ENCODE measurements at places on chromosomes 5 and 9.

DNA sequence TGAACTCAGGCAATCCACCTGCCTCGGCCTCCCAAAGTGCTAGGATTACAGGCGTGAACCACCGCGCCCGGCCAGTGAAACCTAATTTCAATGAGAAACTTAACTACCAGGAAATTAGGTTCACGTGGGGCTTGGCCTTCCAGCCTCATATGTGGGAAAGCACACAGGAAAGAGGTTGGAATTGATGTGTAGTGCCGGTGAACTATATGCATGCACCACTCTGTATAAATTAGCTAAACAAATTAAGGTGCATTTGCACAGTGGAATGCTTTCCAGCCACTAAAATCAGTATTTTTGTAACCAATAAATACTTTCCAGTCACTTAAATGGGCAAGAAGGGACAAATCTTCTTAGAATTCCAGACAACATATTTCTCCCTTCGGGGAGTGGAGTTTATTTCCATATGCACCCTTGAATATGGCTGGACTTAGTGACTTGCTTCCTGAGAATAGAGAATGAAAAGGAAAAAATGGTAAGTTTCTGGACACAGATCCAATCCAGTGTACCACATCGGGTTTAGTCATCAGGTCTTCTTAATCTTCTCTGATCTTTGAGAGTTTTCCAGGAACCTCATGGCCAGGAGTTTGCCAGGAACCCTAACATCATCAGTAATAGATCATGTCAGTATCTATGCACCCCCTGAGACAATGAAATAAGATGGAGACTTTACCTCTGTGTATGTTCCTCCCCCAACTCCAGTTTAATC is 24.9 kb downstream of the ATOX1 start:
- DNase-seq: no peak

GRCh38 chr5:107665036-107665570 is 5.6 kb downstream of the EFNA5 start:
- no peak for DNase-seq

- no peak for DNase-seq
Measured at GRCh38 chr9:135907006-135907430, 328 bp downstream of the CAMSAP1 start.

GRCh38 chr5:121027636-121028035 is 563.5 kb downstream of the PRR16 start:
- DNase-seq: no peak

GRCh38 chr9:137745541-137745991 is 126.8 kb downstream of the EHMT1 start:
- no peak for DNase-seq

GRCh38 chr5:116542619-116543018 is 32.0 kb downstream of the SEMA6A start:
- DNase-seq: no peak

DNA sequence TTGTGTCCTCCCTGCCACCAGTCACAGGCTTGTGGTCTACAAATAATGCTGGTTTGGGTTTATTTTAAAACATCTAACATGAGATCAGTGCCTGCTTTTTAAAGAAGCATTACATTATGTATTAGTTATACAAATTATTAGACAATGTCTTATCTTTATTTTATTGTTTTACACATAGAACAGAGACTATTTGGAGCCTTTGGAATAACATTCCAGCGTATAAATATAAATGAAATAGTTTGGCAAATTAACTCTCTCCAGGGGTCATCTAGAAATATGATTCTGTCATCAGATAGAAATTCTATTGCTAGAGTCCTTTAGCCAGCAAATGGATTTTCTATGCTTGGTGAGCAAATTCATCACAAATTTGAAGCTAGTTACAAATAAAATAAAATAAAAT is 22.4 kb downstream of the MAP1B start:
- no peak for DNase-seq

DNA sequence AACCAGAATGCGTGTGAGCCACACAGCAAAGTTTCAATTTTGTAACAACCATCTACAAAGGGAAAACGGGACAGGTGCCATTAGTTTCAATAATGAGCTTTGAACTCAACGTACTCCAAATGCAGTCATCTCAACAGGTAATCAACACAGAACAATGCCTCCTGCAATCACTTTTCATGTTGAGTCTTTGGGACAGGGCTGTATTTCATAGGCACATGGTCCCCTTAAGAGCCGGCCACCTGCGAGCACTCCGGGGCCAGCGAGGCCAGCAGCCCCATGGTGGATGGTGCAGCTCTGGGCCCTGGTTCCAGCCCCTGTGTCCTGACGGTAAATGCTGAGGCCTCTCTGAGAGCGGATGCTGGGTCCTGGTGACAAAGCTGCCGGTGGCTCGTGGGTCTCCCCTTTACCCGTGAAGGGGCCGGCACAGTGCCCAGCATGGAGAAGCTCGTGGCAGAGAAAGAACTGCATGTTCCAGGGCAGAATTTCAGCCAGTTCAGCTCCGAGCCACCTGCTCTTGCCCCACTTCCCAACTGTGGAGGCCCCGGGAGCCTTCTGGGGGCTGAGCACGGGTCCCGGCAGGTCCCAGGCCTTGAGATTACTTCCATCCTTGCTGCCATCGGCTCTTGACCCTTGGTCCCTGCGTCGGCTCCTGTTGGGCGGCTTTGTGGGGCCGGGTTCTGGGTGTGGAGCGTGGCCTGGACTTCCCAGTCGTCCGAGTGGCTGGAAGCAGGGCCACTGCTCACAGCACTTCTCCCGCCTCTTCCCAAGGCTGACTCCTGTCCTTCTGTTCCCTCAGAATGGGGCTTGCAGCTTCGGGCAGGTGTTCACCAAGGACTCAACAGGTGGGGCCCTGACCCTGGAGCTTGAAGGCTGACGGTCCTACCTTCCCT is 26.1 kb upstream of the RNU6ATAC start:
- DNase-seq: no peak

DNA sequence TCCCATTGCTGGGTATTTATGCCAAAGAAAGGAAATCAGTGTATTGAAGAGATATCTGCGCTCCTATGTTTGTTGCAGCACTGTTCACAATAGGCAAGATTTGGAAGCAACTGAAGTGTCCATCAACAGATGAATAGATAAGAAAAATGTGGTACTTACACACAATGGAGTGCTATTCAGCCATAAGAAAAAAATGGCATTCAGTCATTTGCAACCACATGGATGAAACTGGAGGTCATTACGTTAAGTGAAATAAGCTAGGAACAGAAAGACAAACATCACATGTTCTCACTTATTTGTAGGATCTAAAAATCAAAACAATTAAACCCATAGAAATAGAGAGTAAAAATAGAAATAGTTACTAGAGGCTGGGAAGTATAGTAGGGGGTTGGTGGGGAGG is 1133.1 kb upstream of the ACO1 start:
- no peak for DNase-seq

GRCh38 chr5:157915638-157916037 is 56.7 kb upstream of the CLINT1 start:
- DNase-seq: no peak

DNA sequence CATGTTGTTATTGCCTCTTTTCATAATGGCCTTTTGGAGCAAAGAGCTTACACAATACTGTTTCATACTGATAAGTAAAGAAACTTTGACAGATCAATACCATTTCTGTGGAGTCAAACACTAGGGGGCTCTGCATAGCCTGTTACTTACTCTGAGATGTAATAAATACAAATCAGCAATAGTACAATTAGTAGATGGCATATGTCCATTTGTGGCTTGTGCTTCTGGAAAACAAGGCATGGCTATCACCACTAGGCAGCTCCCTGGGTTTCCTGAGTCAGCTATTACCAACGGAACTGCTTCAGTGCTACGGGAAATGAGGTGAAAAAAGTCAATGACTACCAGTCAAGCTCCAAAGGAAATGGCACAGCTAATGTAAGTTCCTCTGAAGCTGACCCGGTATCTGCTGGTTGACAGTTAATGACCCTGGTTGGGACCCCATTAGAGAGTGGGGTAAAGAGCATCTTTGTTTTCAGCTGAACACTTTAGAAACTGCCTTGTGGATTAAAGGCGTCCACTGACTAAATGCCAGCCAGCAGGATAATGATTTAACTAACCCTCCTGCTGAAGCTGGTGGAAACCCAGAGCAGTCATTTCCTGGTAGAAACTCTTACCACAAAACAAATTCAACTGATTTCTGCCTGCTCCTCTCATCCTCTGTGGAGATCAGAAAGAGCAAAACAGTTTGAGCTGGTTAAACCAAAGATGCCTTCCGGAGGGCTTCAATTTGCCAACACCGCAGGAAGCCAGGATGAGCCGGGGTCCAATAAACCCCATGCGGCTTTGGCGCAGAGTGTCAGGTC is 69.0 kb upstream of the FAM169A start:
- no peak for DNase-seq

DNA sequence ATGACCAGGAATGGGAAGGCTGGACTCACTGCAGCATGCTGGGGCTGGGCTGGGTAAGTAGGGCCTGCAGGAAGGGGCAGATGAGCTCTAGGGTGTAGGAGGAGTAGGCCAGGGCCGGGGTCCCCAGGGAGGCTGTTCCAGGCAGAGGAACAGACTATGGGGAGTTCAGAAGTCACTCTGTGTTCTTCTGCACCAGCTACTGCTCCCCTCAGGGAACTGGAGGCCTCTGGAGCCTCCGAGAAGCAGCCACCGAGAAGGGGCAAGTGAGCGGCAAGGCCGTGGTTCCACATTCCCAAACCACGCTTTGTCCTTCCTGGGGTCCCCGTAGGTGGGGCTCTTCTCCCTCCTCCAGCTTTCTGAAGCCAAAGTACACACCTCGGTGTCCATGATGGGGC is 8.4 kb upstream of the SLC2A6 start:
- no peak for DNase-seq

DNA sequence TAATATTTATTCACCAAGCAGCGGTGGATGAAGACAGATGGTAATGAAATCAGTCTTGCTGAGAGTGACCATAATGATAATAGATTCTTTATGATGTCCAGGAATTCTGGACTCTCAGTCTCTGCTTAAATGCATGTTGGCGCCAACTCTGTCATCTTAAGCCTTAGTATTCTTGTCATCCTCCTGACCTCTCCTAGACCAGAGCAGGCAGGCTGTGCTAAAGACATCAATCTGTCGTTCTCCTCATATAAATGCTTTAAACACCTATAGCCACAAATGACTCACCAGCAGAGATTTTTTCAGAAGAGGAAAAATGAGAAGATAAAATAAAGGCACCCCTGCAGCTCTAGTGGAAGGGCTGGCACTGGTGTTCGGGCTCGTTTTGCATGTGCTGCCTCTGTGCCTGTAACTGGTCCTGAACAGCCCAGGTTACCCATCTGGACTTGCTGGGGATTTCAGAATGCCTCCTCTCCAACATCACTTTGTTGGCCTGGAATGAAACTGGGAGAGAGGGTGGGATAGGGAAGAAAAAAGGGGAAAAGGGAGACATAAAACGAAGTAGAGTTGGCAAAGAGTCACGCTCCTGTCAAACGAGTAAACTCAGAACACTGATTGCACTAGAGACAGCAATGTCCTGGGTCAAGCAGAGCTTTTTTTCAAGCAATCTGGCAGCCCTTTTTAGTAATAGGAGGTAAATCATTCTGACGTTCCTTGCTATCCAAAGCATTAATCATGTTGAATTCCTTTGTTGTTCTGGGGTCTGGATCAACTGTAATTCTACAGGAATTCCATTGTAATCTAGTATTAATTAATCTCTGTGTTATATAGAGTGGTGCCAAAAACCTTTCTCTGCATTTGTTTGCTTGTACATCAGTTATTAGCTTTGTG is 195.5 kb upstream of the CLINT1 start:
- no peak for DNase-seq

Measured in stimulated activated CD8-positive, alpha-beta memory T cell treated with anti-CD3 and anti-CD28 coated beads, Interleukin-2, amount 100 ng/mL, for 1 hour (primary cell).